AG09319 (cell line): ENCODE measurements at places on chromosomes 16 and 17.

- DNase-seq = no peak
These were observed 278.4 kb downstream of the PARN start for GRCh38 chr16:14351647-14352046.

GRCh38 chr17:47850692-47851573 lies at the start of gene SP6:
Gene SP6 (minus strand): TSS chr17:47851163. CDS start chr17:47848429, 2,734 bp downstream.
- no peak for DNase-seq

DNA sequence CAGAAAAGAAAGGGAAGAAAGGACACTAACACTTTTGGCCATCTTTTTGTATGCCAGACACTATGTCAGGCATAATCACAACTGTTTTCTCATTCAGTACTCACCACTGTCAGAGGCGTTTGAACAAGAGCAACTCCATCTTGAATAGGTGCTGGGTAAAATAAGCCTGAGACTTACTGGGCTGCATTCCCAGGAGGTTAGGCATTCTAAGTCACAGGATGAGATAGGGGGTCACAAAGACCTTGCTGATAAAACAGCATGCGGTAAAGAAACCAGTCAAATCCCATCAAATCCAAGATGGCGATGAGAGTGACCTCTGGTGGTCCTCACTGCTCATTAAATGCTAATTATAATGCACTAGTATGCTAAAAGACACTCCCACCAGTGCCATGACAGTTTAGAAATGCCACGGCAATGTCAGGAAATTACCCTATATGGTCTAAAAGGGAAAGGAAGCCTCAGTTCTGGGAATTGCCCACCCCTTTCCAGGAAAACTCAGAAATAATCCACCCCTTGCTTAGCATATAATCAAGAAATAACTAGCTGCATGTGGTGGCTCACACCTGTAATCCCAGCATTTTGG lies 14.9 kb upstream of the LYRM9 start:
- DNase-seq = no peak

DNA sequence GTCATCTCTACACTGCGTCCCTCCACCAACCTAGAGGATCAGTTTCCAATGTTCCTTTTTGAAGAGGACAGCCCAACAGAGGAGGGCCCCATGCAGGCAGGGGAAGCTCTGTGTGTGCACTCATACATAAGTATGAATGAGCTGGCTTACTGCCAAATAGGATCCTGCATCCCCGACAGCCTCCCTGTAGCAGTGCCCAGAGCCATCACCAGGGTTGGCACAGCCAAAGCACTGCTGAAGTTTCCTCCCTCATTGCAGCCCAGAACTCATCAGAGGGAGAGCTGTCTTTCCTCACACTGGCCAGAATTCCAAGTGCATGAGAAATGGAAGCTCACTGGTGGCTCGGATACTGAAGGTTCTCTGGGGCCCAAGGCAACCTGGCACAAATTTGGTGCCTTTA lies 114.4 kb downstream of the ASIC2 start:
- no peak for DNase-seq

DNA sequence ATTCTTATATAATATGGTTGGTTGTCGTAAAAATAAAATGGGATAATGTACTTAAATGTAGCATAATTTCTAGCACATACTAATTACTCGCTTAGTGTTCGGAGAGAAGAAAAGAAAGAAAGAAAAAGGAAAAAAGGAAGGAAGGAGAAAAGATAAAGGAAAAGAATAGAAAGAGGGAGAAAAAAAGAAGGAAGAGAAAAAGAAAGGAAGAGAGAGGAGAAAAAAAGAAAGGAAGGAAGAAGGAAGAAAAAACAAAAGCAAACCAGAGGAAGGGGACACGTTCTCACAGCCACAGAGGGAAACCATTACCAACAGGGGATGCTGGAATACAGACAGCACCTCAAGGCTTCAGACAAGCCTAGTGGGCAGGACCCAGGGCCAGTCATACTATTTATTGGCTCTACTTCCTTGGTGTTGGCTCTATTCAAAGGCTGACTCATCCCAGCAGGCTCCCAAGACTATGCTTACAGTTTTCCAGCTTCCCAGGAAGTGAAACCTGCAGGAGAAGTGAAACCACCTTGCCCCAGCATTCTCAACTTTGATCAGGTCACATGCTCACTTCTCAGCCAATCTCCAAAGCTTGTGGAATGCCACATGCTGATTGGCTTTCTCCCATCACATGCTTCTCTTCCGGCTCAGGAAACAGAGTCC lies 273.5 kb upstream of the IRX5 start:
- no peak for DNase-seq

DNA sequence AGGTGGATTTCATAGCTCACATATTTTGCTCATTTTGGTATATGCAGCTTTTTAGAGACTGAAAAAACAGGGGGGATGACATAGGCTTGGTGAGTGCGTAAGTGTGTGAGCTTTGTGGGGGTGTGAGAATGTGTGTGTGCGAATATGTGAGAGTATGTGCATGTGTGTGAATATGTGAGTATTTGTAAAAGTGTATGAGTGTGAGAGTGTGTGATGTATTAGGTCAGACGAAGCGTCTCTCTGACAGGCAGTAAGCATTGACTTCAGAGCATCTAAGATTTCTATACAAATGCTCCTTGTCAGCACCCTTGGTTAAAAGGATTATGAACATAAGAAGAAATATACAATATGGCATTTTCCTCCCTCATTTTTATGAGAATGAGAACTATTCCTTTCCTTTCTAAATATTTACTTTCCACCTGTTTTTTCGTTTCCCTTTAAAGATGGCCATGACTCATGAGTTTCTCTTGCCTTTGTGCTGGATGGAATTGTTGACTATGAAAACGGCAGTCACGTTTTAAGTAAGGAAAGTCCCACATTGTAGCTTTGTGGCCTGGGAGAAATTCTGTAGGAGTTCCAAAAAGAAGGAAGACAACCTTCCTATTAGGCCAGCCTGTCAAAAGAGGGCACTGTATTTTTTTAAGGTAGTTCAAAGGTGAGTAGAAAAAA lies 276.4 kb downstream of the FOXL1 start:
- no peak for DNase-seq

DNA sequence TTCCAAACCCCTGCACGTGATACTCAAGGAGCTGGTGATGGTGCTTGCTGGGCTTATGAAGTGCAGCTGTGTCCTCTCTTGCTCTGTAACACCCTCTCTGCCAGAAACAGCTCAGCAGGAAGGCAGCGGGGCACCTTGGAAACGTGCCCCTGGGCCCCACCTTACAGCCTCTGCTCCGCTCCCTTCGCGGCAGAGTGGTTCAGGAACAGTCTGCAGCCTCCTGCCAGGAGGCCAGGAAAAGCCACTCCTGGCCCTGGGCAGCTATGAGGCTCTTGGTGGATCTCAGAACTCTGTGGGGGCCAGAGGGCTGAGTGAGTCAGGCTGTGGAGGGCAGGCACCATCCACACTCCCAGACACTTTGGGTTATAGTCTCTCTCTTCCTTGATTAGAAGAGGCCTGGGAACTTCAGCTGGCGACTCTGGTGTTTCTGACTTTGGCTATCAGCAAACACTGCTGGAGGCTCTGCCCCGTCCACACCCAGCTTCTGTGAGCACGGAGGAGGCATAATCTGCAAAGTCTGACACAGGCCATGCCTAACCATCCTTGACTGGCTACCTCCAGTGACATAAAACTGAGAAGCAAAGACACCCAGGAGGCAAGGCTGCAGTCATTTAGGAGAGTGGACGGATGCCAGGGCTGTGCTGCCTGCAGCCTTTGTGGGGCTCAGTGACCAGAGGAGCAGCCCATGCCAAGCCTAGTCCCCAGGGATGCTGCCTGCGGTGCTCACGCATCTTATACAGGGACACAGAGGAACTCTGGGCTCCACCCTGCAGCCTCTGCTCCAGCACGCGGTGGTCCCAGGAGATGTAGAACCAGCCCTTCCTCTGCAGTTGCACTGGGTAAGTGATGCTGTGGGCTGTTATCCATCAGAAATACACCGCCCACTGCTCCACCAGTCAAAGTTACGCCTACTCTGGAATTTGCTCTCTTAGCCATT lies 65.3 kb downstream of the METRNL start:
- peak; percentile 60 for DNase-seq

- DNase-seq = no peak
These were observed 10.4 kb downstream of the CHD9NB start for GRCh38 chr16:53042235-53042701.

DNA sequence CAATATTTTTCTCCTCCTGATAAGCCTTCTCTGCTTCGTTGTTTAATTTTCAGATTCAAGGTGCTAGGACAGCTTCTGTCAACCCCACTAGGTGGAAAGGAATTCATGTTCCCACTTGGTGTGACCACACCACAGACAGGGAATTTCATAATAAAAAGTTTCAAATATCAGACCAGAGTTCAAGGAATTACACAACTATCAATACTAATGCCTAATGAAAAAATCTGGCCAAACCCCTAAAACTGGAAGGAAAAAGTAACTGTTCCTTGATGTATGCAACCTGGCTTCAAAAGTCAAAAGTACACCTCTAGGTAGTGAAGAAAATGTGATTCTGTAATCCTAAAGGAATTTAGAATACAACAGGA lies 87.8 kb upstream of the CORO6 start:
- DNase-seq = no peak

GRCh38 chr17:48037036-48037837 lies at the start of gene COPZ2:
Gene COPZ2 (minus strand): TSS chr17:48037797. CDS start chr17:48037777, 20 bp downstream.
- no peak for DNase-seq
